ENCODE measurements at places on chromosomes 7 and 10.
A peak's percentile ranks its signal among the peaks of the same experiment; 100 is the strongest.

GRCh38 chr10:68599771-68600040 is 39.6 kb downstream of the TET1 start:
- peak overlapping the region; percentile 47 for H3K4me3 ChIP-seq
- H3K27me3 ChIP-seq = no peaks in the 10 kb centered on the region
- H3K4me1 ChIP-seq = peaks cover 27% of the 10 kb centered on the region
- H3K36me3 ChIP-seq = no peaks in the 10 kb centered on the region
- no peak for DNase-seq

DNA sequence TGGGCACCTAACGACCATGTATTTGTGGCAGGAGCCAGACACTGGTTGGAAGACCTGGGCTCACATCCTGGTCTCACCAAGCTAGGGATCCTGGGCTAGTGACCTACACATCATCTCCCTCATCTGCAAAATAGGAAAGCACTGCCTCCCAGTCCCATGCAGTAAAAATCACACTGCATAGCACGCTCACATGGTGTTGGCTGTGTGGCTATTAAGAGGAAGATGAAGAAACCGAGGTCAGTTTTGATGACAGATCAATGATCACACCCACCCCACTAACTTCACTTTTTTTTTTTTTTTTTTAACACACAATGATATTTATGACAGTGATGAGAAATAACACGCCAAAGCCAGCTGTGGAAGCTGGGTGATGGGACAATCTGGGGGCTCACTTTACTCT is 146.5 kb downstream of the RNF216 start:
- H3K27ac ChIP-seq = peak overlapping the region; percentile 78
- H3K4me1 ChIP-seq = peaks cover 68% of the 10 kb centered on the region
- no peak overlapping the region for H3K4me3 ChIP-seq
- H3K27me3 ChIP-seq = no peaks in the 10 kb centered on the region
- no peak for DNase-seq

DNA sequence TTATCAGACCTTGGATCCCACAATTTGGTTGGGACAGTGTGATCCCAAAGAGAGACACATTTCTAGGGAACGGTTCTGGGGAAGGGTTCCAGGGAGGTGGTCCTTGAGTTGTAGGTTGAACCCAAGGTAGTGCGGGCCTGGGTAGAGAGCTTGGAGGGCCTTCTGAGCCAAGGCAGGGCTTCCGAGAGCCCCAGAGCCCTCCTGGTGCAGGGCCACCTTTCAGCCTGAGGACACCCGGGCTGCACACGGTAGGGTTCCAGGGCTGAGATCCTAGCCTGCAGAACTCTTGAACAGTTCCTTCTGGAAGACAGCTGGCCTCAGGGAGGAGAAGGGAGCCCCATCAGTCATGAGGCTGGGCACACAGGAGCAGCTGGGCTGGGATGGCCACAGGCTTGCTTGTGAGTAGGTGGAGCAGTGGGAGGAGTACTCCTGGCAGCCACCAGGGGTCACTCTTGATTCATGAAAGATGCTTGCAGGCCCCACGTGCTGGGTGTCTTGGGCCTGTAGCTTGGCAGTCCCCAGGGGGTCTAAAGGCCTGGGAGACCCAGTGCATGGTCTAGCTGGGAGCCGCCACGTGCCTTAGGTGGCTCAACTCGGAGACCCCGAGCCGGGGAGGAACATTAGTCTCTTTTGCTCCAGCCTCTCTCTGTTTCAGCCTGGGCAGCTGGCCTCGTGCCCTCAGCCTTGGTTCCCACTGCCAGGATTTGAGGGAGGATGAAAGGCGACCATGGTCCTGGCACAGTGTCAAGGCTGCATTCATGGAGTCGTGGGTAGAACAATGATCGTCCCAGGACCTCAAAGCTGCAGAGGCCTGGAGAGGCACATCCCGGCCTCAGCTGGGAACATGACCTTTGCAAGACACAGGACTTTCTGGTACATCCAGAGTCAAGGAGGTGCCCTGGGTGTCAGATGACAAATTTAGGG is 381.6 kb downstream of the TYW1 start:
- no peak overlapping the region for H3K4me3 ChIP-seq
- H3K36me3 ChIP-seq = no peaks in the 10 kb centered on the region
- no peaks in the 10 kb centered on the region for H3K27me3 ChIP-seq
- H3K27ac ChIP-seq = no peak overlapping the region

GRCh38 chr7:129642871-129643549 is 31.5 kb downstream of the NRF1 start:
- no peak overlapping the region for H3K4me3 ChIP-seq
- H3K27me3 ChIP-seq = no peaks in the 10 kb centered on the region
- H3K4me1 ChIP-seq = no peaks in the 10 kb centered on the region
- H3K27ac ChIP-seq = no peak overlapping the region

GRCh38 chr10:88280518-88280917 is 302.6 kb downstream of the RNLS start:
- no peak overlapping the region for H3K4me3 ChIP-seq
- H3K4me1 ChIP-seq = peaks cover 13% of the 10 kb centered on the region
- DNase-seq = no peak
- no peaks in the 10 kb centered on the region for H3K27me3 ChIP-seq

DNA sequence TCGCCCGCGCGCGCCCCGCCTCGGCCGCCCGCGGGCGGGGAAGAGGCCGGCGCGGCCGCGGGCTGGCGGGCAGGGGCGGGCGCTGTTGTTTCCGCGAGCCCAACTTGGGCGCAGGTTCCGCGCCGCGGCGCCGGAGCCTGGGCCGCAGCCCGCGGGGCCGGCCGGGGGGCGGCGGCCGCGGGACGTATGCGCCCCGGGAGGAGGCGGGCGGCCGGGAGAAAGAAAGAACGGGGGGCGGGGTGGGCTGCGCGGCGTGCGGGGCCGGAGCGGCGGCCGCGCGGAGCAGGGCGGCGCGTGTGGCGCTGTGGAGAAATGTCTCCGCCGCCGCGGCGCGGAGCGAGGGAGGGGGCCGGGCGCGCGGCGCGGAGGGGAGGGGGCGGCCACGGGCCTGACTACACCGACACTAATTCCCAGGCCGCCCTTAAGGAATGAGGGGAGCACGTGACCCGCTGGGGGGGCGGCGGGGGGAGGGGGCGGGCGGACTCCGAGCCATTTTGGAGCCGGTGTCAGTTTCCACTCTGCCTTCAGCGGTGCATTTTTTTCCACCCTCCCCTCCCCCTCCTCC is at the start of gene BMI1:
Gene BMI1, plus strand, starts transcription at position 509 of the 565 bp plus-strand sequence. CDS start 5,351 bp downstream, outside the sequence.
- no peaks in the 10 kb centered on the region for H3K27me3 ChIP-seq
- H3K27ac ChIP-seq = peak within 1 kb of the TSS; percentile 96
- H3K36me3 ChIP-seq = no peaks in the 10 kb centered on the region
- no peak for DNase-seq
- peaks cover 66% of the 10 kb centered on the region for H3K4me1 ChIP-seq

GRCh38 chr7:5332579-5332978 is 49.8 kb downstream of the SLC29A4 start:
- DNase-seq = no peak
- no peaks in the 10 kb centered on the region for H3K27me3 ChIP-seq
- H3K4me3 ChIP-seq = no peak overlapping the region
- no peaks in the 10 kb centered on the region for H3K4me1 ChIP-seq

- H3K27ac ChIP-seq = no peak overlapping the region
- DNase-seq = no peak
- no peaks in the 10 kb centered on the region for H3K36me3 ChIP-seq
- H3K4me1 ChIP-seq = no peaks in the 10 kb centered on the region
These were observed 37.3 kb downstream of the KIF20B start for GRCh38 chr10:89738551-89739209.

DNA sequence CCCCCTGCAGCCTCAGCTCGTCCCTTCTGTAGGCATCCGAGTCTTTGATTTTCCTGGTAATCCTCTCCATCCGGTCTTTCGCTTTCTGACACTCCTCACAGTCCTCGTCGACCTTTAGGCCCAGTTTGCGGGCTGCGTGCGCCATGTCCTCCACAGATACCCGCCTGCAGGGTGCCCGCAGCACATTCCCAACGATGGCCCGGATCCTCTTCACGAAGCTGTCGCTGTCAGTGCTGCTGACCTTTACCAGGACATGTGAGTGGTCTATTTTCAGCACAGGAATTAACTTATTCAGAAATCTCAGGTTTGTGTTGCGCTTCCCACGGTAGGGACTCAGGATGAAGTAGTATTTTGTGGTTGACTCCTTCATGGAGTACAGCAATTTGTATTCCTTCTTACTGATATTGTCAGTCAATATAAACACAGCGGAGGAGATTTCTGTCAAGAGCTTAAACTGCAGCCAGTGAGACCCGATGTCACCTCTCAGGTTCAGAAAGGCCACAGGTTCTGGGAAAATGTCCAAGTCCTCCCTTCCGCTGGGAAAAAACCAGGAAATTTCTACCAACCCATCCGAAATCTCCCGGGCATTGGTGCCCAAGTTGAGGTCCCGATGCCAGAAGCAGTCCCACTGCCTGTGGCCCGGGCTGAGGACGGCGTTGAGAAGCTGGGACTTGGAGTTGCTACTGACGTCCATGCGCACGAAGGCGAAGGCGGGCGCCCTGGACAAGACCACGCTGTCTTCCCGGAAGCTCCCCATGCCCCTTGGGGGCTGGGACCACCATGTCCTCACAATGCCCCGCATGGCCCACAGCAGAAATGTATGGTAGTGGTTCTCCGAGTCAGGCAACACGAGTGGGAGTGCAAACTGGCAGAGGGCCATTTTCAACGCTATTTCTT is 8.9 kb upstream of the MRPS24 start:
- no peaks in the 10 kb centered on the region for H3K36me3 ChIP-seq
- H3K27ac ChIP-seq = peak overlapping the region; percentile 13
- peaks cover 12% of the 10 kb centered on the region for H3K4me1 ChIP-seq
- H3K4me3 ChIP-seq = no peak overlapping the region
- H3K27me3 ChIP-seq = no peaks in the 10 kb centered on the region
- DNase-seq = no peak

DNA sequence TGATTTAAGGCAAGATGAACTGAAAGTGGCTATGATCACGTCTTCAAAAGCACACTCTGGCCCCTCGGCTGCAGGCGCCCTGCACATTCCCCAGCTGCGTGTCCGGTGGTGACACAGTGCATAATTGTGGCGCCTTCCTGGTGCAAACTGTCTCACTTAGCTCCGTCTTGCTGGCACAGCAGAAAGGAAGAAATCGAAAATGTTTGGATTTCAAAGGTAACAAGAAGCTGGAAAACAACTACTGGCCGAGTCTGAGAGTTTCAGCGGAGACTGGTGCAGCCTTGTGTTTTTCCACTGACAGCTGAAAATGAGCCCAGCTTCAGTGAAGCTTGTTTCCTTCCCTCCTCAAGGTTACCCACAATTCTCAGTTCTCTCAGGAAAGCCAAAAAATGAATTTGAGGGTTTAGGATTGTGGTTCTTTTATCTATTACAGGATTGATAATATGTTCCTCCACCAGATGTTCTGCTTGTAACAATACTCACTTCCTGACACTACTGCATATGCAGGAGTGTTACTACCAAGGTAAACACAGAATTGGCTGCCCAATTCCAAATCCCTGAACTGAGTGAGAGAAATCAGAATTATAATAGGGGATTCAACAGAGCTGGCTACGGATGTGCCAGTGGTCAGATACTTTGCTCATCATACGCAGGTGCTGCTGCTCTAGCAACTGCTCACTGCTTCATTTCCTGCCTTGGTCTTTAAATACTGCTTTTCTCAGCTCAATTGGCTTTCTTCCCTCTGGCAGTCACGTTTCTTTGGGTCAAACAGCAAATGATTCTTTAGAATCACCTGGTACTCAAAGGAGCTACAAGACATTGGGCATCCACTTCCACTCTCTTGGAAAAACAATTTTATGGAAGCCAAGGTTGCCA is 63.7 kb downstream of the TRUB1 start:
- H3K27me3 ChIP-seq = no peaks in the 10 kb centered on the region
- no peak overlapping the region for H3K27ac ChIP-seq
- no peaks in the 10 kb centered on the region for H3K36me3 ChIP-seq
- DNase-seq = no peak
- peak overlapping the region; percentile 3 for H3K4me3 ChIP-seq

DNA sequence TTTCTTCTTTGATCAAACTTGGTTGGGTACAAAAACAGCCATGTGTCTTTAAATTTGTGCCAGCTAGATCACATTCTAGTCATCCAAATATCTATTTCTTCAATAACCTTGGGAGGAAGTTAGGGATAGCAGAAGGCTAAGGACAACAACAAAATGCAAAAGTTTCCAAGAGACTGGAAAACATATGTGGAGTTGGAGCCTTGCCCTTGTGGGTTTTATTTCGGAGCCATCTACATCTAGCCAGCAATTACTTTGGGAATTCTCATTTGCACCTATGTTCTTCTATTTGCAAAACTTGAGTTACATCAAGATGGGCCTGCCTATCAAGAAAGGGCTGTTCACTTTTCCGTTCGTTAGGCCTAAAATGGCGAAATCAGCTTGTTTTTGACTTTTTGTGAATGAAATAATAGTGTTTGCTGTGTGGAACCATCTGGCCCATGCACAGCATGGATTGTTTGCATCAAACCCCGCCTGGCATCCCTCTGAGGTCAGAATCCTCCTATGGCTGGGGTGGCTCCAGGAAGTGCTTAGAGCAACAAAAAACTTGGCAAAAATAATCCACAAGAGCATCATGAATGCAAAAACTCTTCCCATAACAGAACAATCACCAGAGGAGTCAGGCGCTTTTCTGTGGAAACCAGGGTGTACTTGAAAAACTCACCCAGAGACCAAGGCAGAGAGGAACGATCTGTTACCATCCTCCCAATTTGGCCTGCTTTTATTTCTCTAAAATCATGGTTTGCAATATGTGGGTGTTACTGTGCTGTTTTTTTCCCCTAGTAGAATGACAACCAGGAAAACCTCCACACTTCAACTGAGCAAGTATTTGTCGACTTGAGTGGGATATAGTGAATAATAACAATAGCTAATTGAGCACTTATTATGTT is 36.2 kb upstream of the XPNPEP1 start:
- no peaks in the 10 kb centered on the region for H3K27me3 ChIP-seq
- no peak for DNase-seq
- H3K27ac ChIP-seq = no peak overlapping the region
- H3K36me3 ChIP-seq = no peaks in the 10 kb centered on the region
- no peaks in the 10 kb centered on the region for H3K4me1 ChIP-seq
